NCI-H460 (cell line): ENCODE measurements at places on chromosomes 2 and 18. TPM values are rescaled to one million over a fixed set of nuclear protein-coding genes. Genes with fewer than 3 reads are reported as not detected.

- DNase-seq, result no peak
These were observed 39.3 kb downstream of the RAB10 start for GRCh38 chr2:26072925-26073768.

DNA sequence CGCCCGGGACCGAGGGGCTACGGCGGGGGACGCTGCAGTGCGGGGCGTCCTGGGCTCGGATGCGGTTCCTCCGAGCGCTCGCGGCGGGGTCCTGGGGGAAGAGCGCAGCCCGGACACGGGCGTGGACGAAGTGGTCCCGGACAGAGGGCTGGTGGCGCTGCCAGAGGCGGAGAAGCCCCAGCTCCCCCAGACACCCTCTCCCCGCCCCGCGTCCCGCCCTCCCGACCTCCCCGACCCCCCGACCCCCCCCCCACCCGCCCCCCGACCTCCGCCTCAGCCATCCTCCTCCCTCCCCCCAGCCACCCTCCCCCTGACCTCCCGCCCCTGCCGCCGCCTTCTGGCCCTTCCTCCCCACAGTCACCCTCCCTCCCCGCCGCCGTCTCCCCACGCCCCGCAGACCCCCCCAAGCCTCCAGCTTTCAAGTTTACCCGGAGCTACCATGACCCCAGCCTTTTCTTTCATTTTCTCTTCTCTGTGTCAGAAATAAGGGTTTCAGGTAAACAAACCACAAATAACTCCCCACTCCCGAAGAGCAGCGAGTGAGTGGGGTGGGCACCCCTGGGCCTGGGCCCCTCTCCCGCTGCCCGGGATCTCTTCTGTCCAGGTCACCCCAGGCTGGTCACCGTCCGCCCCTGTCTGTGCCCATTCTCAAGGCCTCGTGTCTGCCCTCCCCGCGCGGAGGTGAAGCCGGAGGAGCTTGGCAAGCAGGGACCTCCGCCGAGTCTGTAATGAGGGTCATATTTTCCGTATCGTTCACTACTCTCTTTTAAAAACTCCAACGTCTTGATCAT lies 5.1 kb downstream of the NFATC1 start:
- no peak for DNase-seq

SEMA4C gene
- total RNA-seq, result 19.9 and 21.1 TPM in 2 replicates

GRCh38 chr2:19351899-19352697 lies 6.3 kb downstream of the OSR1 start:
- DNase-seq, result no peak

DNA sequence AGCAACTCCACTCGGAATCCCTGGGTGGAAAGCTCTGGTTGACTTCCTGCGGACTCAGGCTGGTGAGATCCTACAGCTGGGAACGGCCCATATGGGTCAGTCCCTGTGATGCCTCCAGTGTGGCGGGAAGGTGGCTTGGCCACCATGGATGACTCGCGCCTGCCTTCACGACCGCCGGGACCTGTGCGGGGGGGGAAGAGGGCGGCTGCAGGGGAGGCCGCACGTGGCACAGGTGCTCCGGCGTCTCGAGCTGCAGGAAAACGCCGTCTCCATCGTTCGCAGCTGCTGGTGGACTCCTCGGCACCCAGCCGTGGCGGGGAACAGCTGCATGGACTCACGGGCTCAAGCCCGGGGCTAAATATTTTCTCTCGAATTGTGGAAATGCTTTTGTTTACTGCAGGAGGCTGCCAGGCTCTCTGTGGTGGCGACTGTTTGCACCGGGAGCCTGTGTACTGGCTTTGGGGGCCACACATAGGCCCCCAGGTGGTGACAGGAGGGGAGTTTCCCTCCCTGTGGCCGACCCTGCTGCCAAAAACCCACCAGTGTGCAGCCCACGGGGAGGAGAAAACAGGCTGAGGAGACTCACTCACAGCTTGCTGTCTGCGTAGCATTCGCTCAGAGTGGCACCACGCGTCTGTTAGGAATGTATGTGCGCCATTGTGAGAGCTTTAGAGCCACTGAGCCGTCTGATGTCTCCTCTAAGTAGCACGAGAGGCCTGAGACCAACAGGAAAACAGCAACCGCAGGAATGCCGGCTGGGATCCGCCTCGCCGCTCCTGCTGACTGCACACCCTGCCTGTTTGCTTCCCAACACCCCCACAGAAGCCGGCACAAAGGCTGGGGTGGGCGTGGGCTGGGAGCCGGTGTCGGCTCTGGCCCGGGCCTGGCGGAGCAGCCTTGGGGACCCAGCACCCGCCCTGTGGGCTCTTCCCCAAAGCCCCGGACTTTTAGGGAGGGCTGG lies 89.2 kb downstream of the NFATC1 start:
- no peak for DNase-seq

DNA sequence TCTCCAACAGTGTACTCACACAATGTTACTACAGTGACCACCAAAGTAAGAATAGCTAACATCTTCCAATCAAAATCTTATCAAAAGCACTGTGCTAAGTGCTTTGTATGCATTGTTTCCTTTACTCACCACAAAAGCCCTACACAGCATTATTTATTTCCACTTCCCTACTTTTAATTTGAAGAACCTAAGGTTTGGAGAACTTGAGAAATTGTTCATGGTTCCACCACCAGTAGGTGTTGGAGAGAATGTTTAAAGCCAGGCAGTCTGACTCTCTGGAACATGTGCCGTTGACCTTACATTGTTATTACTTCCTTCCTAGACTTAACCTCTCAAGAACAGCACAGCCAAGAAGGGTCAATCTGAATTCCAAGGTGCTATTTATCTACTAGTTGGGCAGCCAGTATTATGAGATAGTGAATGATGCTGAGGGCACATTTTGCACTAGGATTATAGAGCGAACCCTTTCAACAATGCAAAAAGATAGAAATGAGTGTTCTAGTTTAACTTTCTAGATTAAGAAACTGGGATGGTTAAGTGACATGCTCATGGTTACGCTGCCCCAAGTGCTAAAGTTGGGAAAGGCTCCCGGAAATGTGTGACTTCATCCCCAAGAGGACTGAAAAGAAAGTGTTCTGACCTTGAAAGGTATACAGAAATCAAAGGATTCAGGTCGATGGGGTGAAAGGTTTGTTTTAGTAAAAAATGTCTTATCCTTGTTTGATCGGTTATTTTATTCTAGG lies 55.2 kb upstream of the FAM136A start:
- DNase-seq, result no peak

- no peak for DNase-seq
These were observed 134.5 kb downstream of the CCBE1 start for GRCh38 chr18:59562751-59563150.

PROM2 gene
- 0.06 and 0.15 TPM in 2 replicates for total RNA-seq

GRCh38 chr2:154350911-154351310 lies 347.6 kb upstream of the KCNJ3 start:
- no peak for DNase-seq
